ENCODE measurements at places on chromosomes 7 and 10.
A peak's percentile ranks its signal among the peaks of the same experiment; 100 is the strongest.

- DNase-seq: no peak
These were observed 11.4 kb downstream of the ACTR1A start for GRCh38 chr10:102491136-102491535.

DNA sequence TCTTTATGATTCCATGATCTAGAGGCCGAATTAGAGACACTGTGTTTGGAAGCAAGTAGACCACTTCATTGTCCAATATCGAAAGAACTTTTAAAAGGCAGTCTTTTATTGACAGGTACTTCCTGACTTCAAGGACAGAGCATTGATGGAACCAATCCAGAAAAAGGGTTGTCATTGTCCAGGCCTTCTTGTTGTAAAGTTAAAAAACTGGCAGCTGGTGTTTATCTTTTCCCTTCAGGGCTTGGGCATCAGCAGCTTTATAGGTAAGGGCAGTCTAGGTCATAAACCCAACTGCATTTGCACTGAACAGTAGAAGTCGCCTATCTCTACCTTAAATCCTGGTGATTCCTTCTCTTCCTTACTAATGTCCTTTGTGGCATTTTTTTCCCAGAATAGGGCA lies 95.6 kb downstream of the ST7 start:
- DNase-seq: no peak

DNA sequence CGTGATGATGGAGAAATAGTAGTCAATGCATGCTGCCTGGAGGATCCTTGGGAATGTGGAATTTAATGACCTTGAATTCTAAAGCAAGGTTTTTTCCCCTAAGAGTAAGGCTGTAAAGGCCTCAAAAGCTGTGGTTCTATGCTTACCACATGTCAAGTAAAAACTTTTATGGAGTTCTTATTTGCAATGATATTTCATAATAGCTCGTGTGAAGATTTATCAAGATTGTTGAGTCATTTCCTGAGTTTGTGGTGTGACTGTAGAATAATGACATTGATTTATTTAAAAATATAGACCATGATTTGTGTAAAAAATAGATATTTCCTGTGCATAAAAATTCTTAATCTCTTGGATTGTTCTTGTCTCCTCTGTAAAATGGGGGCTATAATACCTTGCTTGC lies 67.5 kb upstream of the SORCS1 start:
- DNase-seq: no peak

- DNase-seq: no peak
These were observed 92.2 kb downstream of the SEMA3C start for GRCh38 chr7:80826520-80827238.

- DNase-seq: no peak
These were observed 8.1 kb downstream of the MXI1 start for GRCh38 chr10:110215286-110216170.

DNA sequence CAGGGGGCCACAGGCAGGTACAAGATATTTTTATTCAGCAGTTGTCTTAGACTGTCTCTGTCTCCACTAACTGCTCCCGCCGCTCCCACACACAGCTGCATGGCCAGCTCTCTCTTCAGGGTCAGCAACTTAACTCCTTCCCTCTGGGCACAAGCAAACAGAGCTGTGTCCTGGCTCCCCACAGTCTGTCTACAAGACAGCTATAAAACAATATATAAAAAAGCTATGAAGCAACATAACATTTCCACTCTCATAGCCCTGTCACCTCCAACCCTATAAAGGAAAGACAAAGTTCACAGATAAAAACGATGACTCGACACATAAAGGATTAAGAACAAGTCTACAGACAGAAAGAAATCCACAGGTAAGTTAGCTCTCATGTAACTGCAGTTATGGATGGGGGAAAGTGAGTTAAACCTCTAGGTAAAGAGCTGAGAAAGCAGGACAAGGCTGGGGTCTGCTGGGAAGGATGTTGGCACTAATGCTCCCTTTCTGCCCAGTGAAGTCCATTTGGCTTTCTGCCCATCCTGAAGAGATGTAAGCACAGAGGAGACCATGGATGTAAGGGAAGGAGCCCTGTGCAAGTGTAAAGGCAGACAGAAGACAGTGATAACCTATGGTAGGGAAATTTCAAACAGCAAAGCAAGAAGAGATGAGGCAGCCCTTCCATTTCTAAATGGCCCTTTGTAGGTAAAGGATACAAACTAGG lies 27.0 kb downstream of the RAPGEF5 start:
- DNase-seq: no peak

DNA sequence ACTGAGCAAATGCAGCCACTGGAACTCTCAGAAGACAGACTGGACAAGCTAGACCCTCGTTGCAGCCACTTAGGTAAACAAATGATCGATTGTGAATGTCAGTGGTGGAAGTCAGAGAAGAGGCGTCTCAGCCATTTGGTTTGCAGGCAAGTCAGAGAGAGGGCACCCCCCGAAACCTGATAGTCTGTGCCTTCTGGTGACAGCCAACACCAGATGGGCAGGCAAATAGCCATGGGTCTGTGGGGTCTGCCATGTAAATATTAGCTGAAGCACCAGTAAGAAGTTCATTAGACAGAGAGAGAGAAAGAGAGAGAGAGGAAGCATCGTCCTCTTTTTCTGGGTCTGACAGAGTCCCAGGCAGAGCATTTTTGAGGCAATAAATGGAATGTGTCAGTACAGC lies 5.4 kb downstream of the PPP1R17 start:
- DNase-seq: no peak

GRCh38 chr10:111018021-111018420 lies 58.8 kb upstream of the ADRA2A start:
- DNase-seq: no peak

DNA sequence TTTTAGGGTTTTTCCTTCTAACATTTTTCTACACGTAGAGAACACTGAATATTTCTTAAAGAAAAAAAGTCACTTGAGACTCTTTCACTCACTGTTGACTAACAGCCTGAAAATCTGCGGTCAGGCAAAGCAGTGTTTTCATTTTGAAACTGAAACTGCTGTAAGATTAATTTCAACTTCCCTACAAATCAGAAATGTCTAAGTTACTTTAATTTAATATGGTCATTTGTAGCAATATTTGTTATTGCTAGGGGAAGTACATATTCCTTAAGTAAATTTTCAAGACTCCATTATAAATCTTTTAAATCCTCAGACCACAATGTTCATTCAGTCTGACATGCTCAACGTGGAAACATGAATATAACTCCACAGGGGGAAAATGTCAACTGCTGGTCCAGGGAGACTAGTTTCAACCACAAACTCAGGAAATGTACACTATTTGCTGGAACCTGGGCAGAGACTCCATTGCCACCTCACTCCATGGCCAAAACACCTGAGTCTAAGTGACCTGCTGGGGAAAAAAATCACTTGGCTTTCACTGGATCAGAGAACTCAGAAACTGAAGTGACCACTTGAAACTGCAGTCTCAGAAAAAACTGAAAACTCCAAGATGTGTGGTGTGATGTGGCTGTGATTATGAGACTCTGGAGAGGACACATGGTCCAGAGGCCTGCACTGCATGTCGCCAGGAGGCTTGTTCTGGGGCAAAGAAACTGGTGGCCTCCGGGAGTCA lies 161.2 kb downstream of the TAX1BP1 start:
- DNase-seq: peak; percentile 50

GRCh38 chr10:132407846-132408278 lies 10.9 kb downstream of the PWWP2B start:
- DNase-seq: no peak

GRCh38 chr10:44756216-44756615 lies 154.9 kb upstream of the TMEM72 start:
- DNase-seq: no peak

DNA sequence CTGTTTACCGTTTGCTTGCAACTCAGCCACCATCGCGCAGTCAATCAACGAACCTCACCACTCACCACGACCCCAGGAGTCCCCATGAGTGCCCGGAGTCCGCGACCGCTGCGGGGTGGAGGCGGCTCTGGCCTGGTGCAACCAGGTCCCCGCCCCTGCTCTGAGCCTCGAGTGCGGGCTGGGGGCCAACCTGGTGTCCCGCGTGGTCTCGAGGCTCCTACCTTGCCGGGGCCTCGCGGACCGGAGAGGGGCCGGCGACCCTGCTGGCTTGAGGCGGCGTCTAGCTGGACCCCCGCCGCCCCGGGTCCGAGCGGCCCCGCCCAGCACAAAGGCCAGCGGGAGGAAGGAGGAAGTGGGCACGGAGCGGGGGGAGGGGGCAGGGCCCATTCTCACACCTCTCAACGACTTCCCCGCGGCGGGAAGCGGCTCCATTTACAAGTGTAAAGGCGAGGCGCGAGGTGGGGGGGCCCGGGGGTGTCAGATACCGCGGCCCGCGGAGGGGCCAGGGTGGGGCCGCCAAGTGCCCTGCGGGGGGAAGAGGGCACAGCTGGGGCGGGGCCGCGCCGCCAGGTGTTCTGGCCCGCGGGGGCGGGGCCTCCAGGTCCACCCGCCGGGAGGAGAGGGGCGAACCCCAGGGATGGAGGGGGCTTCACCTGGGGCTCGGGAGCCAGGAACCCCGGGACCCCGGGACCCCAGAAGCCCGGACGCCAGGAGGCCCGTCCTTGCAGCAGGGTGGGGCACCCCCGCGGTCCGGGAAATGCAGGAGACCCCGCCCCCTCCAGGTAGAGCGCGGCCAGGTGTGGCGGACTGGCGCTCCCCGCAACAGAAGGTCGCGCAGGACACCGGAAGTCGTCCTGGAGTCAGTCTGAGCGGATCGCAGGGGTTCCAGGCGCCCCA lies 8.6 kb downstream of the CTBP2 start:
- peak; percentile 16 for DNase-seq

GRCh38 chr10:62248465-62248864 lies 20.2 kb downstream of the RTKN2 start:
- no peak for DNase-seq

- DNase-seq: no peak
These were observed 24.8 kb upstream of the ZNF800 start for GRCh38 chr7:127417346-127417745.

DNA sequence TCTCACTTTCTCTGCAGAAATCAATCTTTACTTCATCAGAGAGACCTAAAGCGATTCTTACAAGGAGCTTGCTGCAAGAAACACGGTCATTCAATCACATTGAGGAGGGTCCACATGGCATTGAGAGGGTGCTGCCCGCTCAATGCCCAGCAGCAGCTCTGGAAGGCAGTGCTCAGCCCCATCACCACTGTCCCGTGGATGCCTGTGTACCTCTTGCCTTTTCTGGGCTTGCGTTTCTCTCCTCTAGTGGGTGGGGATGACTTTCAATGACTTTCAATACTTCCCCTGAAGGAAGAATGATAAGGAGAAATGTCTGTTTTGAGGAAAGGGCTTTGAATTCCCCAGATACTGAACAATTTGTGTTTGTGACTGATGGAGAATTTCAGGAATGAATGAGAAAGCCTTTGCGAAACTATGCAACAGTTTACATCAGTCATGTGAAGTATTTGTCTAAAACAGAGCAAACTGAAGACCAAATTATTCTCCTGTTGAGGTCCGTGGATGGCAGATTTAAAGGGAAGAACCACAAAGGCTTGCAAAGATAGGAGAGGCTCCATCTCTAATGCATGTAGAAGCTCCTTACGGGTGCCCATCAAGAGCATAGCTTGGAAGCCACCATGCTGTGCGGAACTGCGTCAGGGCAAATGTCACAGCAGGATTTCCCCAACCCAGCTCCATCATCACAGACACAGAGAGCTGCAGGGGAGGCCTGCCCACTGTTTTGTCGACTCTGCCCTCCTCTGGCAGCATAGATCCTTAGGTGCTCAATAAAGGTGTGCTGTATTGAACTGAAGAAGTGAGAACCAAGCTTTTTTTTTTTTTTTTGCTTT lies 6.6 kb upstream of the ZNF22 start:
- no peak for DNase-seq

- DNase-seq: no peak
These were observed 548.0 kb downstream of the CCSER2 start for GRCh38 chr10:84876116-84876999.

DNA sequence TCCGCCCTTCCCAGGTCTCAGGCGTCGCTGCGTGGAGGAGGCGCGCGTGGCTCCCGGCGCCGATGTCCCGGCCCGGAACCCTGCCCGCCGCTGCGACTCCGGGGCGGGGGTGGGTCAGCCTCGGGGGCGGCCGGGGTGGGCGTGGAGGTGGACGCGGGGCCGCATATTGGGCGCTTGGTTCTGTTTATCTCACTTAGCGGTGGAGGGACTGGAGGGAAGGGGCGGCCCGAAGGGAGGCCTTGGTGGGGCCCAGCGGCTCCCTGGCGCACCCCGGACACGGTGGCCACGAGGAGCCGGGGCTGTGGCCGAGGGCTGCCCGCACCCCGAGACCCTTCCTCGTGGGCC lies 8.6 kb downstream of the UNCX start:
- no peak for DNase-seq

- DNase-seq: no peak
These were observed 46.6 kb upstream of the SLC16A12 start for GRCh38 chr10:89582022-89582421.

GRCh38 chr10:130970341-130971122 lies 341.0 kb downstream of the TCERG1L start:
- DNase-seq: no peak

DNA sequence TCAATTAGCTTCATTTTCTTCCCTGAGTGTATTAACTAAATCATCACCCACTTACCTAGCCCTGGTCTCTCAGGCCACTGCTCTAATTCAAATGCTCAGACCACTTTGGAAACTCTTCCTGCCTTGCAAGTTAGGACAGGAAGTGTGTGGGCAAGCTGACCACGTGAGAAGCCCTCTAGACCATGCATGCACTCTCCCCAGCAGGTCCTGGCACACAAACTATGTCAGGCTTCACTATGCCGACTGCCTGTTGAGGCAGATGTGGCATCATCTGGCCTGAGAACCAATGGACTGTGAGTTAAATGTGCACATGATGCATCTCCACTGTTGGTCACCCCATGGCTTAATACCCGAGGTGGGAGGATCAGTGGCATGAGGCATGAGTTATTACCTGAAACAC lies 439.6 kb downstream of the GRID1 start:
- DNase-seq: no peak

DNA sequence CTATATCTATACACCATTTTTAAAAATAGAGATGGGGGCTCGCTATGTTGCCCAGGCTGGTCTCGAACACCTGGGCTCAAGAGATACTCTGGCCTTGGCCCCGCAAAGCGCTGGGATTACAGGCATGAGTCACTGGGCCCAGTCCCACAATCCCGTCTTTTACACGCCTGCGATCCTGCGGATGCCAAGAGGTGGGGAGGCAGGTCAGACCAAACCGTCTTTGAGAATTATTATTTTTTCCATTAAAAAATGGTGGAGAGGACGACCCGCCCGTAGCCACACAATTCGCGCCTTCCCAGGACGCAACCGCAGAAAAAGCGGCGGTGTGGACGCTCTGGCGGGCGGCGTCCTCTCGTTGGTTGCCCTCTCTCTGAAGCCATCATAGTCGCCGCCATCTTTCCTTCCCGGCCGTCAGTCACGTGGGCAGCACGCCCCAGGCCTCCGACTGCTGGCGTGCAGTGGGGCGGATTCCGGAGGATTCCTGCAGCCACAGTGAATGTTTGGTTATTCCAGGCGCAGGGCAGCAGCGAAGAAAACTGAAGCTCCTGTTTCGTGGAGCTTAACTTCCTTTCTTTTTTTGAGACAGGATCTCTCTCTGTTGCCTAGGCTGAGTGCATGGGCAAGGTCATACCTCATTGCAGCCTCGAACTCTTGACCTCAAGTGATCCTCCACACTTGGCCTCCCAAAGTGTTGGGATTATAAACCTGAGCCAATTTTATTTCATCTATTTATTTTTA lies 9.9 kb upstream of the EPHB4 start:
- DNase-seq: peak; percentile 81

GRCh38 chr7:84712374-84713121 lies 474.3 kb downstream of the SEMA3D start:
- no peak for DNase-seq

- DNase-seq: no peak
These were observed 16.3 kb upstream of the CYP51A1 start for GRCh38 chr7:92150450-92151017.

All from CD4-positive, alpha-beta T cell treated with Interleukin-21 for 1 hour (primary cell).